ENCODE measurements at places on chromosomes 4 and X. TPM values are rescaled to one million over a fixed set of nuclear protein-coding genes. Genes with fewer than 3 reads are reported as not detected.

- no peak for DNase-seq
These were observed 2.3 kb upstream of the ZCCHC4 start for GRCh38 chr4:25310066-25310802.

- peak; percentile 77 for DNase-seq
These were observed 555 bp upstream of the SPP1 start for GRCh38 chr4:87974856-87975462.

Gene ANXA3
- total RNA-seq: 41.9 TPM

DNA sequence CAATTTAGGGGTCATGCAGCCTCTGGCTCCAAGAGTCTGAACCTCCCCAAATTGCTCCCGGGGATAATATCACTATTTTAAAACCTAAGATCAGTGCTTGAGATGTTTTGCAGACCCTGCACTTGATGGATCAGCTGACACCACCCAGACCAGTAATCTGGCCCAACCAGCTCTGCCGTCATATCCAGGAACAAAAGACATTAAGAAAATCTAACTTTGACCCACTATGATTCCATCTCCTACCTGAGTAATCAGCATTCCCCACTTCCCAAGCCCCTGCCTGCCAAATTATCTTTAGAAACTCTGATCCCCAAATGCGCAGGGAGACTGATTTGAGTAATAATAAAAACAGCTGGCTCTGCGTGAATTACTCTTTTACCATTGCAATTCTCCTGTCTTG is 34.4 kb upstream of the CCNG2 start:
- DNase-seq: no peak

GRCh38 chrX:150623583-150623982 is 55.2 kb downstream of the MTM1 start:
- DNase-seq: no peak

- peak; percentile 20 for DNase-seq
These were observed 62.5 kb upstream of the GPR174 start for GRCh38 chrX:79081895-79082512.

GRCh38 chr4:29311247-29311646 is 1408.9 kb upstream of the PCDH7 start:
- DNase-seq: no peak

GRCh38 chr4:22077571-22077970 is 129.0 kb upstream of the KCNIP4 start:
- no peak for DNase-seq

DNA sequence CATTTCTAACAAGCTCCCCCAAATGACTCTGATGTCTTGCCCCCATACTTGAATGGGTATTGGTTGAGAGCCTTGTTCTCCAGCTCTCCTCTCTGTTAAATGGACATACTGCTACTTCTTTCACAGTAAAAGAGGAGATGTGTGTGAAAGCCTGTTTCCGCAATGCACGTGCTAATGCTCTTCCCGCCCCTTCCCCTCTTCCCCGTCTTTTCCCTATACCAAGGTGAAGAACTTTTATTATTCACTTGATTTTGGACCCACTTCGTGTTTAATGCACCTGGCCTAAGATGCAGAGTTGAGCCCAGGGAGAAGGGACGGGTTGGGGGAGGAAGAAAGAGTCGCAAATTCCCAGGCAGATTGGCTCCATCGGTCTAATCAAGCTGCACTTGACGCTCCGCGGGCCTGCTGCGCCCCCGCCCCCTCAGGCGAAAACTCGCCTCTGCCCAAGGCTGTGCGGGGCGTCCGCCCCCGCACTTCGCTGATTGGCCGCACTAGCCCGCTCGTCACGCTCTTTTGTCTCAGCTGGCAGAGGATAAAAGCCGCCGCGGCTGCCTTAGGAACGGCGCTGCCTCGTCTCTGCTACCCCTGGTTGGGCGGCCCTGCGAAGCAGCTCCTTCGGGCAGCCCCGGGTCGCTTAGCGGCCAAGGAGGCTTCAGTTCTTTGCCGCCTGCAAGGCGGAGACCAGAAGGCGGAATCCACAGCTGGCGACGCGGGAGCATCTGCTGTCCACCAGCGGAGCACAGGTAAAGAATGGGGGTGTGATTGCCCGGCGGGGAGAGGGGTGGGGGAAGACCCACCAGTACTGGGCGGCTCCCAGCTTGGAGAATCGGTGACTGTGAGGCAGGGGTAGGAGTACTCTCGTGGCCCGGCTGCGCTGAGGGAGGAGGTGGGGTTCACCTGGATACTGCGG is at the start of gene ZCCHC12:
ZCCHC12 (plus strand) TSS at position 562 of the 910 bp plus-strand sequence. CDS start 1,421 bp downstream, outside the sequence.
- no peak for DNase-seq

DNA sequence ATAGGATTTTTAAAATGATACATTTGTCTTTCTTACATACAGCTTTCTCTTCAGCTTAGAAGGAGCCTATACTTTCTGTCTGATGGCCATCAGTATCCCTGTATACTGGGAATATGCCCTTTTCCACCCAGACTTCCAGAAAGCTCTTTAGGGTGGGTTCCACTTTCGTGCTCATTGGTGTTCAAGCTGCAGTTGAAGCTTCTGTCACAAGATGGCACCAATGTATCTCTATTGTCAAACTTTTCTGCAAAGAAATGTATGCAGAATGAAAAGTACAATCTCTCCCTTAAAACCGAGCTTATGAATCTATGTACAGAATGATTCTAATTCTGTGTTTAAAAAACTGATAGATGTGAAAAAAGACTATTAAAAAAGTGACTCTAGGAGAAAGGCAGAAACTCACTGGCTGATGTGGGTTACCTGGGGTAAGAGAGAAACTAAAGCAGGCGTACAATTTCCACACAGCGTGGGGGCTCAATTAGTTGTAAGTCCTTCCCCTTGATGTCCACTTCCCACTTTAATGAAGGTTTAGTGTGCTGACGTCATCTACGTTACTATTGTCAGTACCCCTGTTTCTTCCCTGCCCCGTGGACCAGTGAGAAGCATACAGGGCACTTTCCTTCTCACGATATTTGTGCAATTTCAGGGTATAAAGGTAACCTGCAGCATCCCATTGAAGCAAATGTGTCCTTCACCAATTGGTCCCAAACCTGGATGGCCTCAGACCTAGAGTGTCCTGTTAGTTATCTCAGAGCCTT is 57.3 kb upstream of the TCEAL2 start:
- DNase-seq: peak; percentile 19

DNA sequence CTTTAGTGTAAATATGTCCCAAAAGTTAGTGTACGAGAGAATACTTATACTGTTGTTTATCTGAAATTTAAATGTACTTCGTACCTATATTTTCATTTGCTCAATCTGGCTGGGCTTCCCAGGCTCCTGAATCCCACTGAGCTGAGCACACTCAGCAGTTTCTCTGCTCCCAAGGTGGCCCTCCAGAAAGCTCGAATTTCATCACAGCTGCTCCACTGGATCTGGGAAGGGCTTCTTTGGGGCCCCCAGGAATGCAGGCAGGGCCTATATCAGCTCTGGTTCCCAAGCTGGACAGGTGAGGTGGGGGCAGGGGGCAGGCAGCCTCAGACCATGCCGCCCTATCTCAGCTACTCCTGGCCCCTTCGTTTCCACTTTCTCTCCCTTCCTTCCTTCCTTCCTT is 1.5 kb upstream of the FATE1 start:
- DNase-seq: no peak

Gene IL1RAPL1
- 0.29 TPM for total RNA-seq

GRCh38 chrX:12174358-12174757 is 36.1 kb downstream of the FRMPD4 start:
- no peak for DNase-seq

Measured in mucosa of gallbladder (tissue), 1 donor.